ENCODE measurements at places on chromosomes 1 and 21.

- no peak for DNase-seq
These were observed 8.9 kb downstream of the RER1 start for GRCh38 chr1:2400576-2400909.

DNA sequence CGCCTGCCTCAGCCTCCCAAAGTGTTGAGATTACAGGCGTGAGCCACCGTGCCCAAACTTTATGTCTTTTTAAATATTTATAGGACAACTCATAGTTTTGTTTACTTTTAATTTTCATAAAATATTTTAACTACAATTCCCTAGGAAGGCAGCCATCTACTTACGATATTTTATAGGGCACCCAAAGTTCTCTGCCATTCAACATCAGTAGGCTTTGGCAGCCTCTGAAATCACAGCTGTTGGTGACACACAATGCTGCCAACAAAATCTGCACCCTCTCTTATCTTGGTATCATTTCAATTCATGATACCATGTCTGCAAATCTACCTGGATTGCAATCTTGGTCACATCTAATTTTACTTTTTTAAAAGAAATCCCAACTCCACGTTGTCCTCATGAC is 27.1 kb upstream of the ERO1B start:
- DNase-seq, result no peak

DNA sequence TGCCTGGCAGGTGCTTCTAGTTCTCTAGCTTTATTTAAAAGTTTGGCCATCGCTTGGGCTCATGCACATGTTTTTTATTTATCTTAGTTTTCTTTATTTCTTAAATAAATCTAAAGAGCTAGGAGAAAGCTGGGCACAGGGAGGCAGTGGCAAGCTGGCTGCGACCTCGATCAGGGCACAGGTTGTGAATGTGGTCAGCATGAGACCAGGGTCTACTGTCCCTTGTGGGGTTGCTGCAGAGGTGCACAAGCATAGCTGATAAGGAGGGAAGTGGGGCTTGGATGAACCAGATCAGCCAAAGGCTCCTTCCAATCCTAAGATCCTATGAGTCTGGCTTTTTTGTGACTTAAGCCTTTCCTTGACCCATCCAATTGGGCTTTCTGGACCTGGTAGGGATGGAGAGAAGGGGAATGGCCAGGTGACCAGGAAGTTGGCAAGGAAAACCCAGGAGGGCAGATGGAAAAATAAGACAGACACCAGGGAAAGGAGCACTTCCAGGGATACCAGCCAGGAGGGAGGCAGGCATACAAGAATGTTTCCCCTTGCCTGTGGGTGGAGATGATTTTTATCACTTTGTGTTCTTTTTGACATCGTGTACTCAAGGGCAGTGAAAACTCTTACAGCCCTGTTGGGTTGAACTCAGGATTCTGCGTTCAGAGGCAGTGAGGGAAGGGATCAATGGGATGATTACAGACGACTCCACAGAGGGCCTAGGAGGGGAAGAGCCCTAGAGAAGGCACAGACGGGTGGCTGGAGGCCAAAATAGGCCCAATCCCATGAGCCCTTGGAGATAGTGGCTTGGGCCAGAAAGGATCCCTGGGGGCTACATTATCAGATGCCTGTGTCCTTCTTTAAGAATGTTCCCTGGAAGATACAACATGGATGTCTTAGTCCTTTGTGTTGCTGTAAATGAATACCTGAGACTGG is 8.5 kb downstream of the CYP4B1 start:
- no peak for DNase-seq

- no peak for DNase-seq
These were observed 32.0 kb upstream of the AGL start for GRCh38 chr1:99818063-99818699.

DNA sequence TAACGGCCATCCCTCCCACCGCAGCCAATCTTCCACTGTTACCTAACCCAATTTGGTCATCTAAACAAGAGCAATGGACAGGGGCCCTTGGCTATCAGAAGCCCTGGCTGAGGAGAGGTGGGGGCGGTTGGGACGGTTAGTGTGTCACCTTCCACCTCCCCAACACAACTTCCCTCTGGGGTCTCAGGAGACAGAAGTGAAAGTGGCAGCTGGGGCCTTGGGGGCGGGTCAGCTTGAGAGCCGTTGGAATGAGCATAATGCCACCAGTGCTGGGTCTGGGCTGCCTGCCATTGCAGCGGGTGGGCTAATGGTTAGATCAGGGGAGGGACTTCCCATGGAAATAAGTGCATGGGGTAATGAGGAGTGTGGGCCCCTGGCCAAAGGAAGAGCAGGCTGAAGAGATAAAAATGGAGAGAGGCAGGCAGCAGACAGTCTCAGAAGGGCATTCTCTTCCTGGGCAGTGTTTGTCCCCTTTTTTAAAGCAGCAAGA is 7.9 kb downstream of the MEF2D start:
- DNase-seq, result no peak
